ENCODE measurements at places on chromosomes 1 and 21.

GRCh38 chr1:41558761-41559171, 74.3 kb upstream of the EDN2 start:
- DNase-seq = no peak

DNA sequence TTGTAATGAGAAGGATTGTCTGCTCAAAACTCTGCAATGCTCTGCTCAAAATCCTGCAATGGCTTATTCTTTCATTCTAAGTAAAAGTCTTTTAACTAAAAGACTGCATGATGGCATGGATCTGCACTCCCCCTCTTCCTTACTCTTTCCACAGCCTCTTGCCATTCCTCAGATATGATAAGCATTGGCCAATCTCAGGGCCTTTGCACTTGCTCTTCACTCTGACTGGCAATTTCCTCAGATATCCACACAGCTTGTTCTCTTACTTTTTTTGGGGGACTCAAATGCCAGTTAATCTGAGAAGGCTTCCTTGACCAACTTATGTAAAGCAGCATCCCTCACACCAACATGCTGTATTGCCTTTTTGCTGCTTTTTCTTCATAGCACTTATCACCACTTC, 2.8 kb upstream of the ZMPSTE24 start:
- DNase-seq = no peak

GRCh38 chr1:229427572-229427971, 6.3 kb downstream of the ACTA1 start:
- DNase-seq = no peak

GRCh38 chr1:37845049-37845646, 14.2 kb downstream of the MTF1 start:
- DNase-seq = no peak

- no peak for DNase-seq
These were observed 19.3 kb upstream of the IL22RA1 start for GRCh38 chr1:24162201-24162600.

Measured in HTR-8/SVneo (cell line).